ENCODE measurements at places on chromosomes 11 and 22. TPM values are rescaled to one million over a fixed set of nuclear protein-coding genes. Genes with fewer than 3 reads are reported as not detected.

- no peak for DNase-seq
Observed at GRCh38 chr11:6734616-6735015, 37.2 kb downstream of the OR2AG2 start.

The KIF18A gene
- 12.9 TPM for total RNA-seq

The INPP5J gene
- 3.5 TPM for total RNA-seq

GRCh38 chr22:25405841-25406509, 158.5 kb upstream of the GRK3 start:
- DNase-seq = no peak

GRCh38 chr22:23834793-23835483, 3.9 kb downstream of the DERL3 start:
- peak; percentile 42 for DNase-seq

The MAP6 gene
- total RNA-seq = 8.9 TPM

- DNase-seq = no peak
Observed at GRCh38 chr11:11107076-11107723, 245.8 kb downstream of the CSNK2A3 start.

- no peak for DNase-seq
Observed at GRCh38 chr11:2630679-2631078, 69.1 kb downstream of the KCNQ1OT1 start.

GRCh38 chr11:29943347-29943746, 73.5 kb downstream of the KCNA4 start:
- DNase-seq = no peak

GRCh38 chr22:33472462-33473344, 414.5 kb upstream of the SYN3 start:
- DNase-seq = peak; percentile 72

DNA sequence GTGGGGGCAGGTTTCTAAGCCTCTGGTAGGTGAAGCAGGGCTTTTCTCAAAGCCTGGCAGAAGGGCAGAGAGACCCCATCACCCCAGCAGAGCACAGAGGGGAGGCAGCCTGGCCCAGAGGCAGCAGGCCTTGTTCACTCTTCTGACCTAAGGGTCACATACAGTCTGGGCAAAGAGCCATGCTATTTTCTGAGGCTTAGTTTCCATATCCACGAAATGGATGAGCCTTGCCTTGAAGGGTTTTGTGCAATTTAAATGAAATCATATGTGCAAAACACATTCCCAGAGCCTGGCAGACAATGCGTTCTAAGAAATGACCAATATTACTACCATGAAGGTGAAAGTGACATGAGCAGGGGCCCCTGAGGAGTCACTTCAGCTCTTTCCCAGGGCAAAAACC, 44.5 kb downstream of the HIRA start:
- DNase-seq = no peak

- DNase-seq = peak; percentile 47
Observed at GRCh38 chr11:117828611-117829368, 4.2 kb upstream of the FXYD2 start.

The ZBTB3 gene
- 7.5 TPM for total RNA-seq

The C11orf52 gene
- 1.8 TPM for total RNA-seq

DNA sequence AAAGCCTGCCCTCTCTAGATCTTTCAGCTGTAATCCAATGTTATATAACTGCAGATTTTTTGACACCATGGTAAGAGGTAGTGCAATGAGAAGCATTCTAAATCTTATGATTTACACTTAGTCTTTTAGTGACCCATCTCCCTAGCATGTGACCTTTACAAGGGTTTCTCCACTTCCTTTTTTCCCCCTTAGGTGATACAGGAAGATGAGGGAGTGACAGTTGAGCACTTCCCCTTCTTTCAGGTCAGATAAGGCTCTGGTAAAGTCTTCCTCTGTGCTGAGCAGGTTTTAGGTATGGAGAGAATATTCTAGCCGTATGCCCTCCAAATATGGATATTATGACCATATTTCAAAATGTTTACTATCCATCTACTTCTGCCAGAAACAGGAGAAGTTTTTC, 753.6 kb downstream of the JRKL start:
- no peak for DNase-seq

The CRYBB2 gene
- total RNA-seq = 0.82 TPM

DNA sequence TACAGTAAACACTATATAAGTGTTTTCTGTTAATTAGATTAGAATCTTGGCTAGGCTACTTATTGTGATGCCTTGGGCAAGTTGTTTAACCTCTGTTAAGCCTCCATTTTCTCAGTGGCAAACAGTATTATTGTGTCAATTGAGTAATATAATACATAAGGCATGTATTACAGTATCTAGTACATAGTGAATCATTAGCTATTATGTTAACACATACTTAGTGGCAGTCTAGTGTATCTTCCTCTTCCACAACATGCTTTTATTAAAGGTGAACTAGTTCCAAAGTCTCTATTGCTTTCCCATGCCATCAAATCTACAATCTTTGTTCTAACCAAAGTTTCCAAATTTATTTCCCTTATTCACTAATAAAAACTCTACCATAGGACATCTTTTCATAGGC, 200.9 kb downstream of the SOX6 start:
- DNase-seq = no peak

DNA sequence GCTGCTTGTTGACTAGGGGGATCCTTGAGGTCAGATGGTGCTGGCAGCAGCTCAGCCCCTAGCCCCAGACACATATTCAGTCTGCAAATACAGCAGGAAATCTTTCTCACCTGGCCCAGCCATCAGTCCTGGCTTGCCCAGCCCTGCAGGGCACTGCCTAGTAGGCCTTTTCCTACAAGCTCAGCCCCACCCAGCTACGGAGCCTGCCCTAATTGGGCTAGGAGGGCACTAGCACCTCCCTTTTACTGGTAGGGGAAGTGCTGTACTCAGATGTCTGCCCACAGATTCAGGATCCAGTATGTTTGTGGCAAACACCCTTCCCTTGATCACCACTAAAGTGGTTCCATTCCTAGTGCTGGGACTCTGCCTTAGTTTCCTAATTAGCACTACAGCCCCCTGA, 257.1 kb upstream of the CADM1 start:
- no peak for DNase-seq

The WBP2NL gene
- 2.8 TPM for total RNA-seq

DNA sequence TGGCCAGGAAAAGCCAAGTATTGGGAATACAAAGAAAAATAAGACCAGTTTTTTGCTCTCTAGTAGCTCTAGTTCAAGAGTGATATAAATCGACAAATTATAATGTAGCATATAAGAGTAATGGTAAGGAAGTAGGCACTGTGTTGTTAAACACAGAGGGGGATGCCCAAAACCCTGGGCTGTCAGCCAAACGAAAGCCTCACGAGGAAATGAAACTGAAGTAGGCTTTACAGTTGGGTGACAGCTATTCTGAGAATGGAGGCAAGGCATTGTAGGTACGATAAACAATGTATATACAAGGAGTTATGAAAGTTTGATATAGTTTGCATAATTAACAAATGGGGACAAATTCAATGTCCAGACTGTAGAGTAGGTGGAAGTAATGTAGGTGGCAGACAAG, 176.4 kb downstream of the FAM181B start:
- no peak for DNase-seq

GRCh38 chr11:47052165-47052564, 115.6 kb downstream of the CSTPP1 start:
- DNase-seq = no peak

The INPPL1 gene
- 77.6 TPM for total RNA-seq

The FAM111B gene
- 12.0 TPM for total RNA-seq

DNA sequence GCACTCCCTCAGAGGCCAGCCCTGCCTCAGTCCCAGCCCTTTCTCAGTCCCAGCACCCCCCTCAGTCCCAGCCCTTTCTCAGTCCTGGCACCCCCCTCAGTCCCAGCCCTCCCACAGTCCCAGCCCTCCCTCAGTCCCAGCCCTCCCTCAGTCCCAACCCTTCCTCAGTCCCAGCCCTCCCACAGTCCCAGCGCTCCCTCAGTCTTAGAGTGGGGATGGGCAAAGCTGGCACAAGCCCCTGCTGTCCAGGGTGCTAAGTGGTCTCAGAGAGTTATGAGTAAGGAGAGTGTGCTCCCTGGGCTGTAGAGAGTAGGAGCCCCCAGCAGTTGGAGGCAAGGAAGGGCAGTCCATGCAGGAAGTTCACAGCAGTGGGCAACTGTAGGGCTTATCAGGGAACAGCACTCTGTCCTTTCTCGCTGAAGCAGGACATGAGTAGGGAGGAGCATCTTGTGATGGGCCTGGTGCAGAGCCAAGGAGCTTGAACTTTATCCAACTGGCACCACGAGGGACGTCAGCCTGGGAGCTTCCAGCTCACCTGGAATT, 51.4 kb upstream of the CRYBB3 start:
- peak; percentile 53 for DNase-seq

The OR52E8 gene
- not detected for total RNA-seq

GRCh38 chr11:1484695-1485503, 1.7 kb downstream of the MOB2 start:
- no peak for DNase-seq

- DNase-seq = peak; percentile 45
Observed at GRCh38 chr11:117875382-117876058, 938 bp downstream of the FXYD6 start.

- DNase-seq = no peak
Observed at GRCh38 chr11:69614085-69614484, 26.9 kb upstream of the CCND1 start.

DNA sequence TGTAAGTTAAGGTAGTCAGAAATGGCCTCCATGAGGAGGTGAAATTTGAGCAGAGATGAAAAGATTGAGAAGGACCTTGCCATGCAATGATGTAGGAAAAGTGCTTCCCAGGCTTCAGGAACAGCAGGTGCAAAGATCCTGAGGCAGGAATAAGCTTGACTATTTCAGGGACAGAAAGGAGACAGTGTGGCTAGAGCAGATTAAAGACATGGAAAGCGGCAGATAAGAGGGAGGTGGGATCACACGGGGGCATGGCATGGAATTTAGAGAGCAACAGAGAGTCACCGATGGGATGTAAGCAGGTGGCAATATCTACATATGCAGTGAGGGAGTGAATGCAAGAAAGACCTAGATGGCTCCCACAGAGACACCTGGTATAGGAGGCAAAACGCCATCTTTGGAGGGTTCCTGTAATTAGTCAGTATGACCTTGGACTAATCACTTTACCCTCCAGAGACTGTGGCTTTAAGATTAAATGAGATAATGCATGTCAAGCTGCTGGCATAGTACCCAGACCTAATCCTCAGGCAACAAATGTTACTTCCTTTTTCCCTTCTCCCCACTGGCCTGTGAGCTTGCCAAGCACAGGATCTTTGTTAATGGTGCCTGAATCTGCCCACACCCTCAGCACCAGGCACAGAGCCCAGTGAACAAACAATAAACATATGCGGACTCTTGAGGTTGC, 24.6 kb upstream of the ACER3 start:
- DNase-seq = peak; percentile 87

The MRGPRX3 gene
- 0.51 TPM for total RNA-seq

DNA sequence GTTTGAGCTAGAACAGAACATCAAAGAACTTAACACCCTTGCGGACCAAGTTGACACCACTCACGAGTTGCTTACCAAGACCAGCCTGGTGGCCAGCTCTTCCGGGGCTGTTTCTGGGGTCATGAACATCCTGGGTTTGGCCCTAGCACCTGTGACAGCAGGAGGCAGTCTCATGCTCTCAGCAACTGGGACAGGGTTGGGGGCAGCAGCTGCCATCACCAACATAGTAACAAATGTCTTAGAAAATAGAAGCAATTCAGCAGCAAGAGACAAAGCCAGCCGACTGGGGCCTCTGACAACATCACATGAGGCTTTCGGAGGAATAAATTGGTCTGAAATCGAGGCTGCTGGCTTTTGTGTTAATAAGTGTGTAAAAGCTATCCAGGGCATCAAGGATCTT, 8.7 kb downstream of the APOL5 start:
- peak; percentile 59 for DNase-seq
